ENCODE measurements at places on chromosomes 7 and 10.

- no peak for DNase-seq
Measured at GRCh38 chr10:51269821-51270220, 195.5 kb downstream of the PRKG1 start.

- no peak for DNase-seq
Measured at GRCh38 chr7:51142741-51143385, 173.7 kb downstream of the COBL start.

DNA sequence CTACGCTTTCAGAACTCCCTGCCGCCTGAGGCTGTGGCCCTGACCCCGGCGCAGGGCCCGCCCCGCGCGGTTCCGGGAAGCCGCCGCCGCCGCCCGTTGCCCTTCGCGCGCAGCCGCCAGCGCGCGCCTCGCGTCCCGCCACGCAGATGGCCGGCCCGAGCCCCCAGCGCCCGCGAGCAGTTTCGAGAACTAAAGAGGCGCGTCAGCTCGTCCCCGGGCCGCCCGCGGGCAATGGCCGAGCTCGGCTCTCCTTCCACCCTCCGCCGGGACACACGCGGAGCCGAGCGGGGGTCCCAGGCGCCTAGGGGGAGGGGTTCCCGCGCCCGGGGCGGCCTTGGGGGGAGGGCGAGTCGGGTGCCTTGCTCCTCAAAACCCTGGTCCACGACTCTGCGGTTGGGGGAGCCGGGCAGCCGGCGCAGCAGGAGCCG, 1.8 kb downstream of the HNRNPF start:
- DNase-seq = peak; percentile 76

DNA sequence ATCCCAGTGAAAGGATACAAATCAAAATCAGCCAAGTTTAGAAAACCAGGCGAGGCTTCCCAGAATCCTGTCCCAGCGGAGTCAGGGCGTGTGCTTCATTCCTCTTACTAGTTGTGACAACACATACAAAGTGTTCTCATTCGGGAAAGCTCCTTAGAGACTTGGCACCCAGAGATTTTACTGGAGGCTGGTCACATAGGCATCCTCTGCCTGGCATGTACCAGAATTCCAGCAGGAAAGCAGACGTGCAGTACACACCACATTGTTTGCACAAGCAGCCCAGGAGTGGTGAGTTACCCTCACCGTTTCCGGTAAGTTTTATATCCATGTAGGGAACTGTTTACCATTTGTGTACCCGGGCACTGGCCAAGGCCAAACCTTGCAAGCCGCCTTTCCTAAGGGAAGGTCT, 34.9 kb downstream of the MMRN2 start:
- no peak for DNase-seq

GRCh38 chr7:82501346-82501745, 57.8 kb upstream of the CACNA2D1 start:
- no peak for DNase-seq
